Esophagus mucosa (tissue), 1 donor: ENCODE measurements at places on chromosomes 7 and 10.

GRCh38 chr10:82411416-82411815 lies 536.4 kb downstream of the NRG3 start:
- no peak for ATAC-seq

- no peak for ATAC-seq
Measured at GRCh38 chr7:101418694-101419093, 56.0 kb downstream of the COL26A1 start.

DNA sequence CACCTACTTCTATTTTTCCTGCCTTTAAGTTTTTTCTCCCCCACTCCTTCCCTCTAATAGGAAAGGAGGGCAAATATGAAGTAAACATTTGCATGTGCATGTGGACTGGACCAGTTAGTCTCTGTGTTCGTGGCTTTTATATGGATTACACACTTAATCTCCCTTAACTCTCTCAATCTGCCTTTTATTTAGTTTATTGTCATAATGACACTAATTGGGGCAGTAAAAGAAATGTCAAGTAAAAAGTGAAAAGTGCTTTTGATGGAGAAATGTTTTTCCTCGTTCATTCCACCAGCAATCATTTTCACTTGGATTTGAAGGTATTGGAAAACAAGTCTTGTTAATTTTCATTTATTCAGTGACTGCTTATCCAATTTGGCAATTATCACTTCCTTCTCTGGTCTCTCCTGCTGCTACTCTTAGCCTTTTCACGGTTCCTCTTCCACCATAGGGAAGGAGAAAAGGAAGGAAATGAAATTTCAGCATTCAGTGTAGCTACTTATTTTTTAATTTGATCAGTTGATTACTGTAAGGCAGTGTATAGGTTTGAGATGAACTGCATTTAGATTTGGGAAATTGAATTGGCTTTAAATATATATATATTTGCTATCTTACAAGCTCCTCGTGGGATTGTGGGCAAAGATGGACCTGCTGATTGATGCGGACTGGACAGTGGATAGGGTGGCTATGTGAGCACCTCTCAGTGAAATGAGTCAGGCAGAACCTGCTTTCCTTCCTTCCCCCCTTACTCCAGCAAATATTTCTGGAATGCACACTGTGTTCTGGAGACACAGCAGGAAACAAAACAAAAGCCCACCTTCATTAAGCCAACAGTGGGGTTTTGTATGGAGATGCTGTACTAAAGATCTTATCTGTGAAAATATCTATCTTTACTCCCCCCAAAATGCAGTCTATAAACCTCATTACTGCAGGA lies 77.5 kb downstream of the LRRC4 start:
- ATAC-seq: no peak

DNA sequence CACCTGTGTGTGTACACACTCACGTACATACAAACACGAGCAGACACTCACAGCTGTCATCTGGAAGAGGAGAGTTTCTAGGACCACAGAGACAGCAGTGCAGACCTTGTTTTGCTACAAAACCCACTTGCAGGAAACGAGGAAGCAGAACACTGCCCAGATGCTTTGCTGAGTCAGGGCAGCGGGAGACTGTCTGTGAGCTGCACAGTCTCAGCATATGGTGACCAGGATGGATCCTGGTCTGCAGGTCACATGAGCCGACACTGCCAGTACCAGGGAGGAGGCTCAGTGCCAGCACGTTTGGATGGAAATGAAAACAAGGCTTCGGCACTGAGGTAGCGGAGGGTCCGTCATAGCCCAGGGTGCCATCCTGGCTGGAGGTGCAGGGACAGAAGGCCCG lies 117.6 kb upstream of the DPP6 start:
- no peak for ATAC-seq

GRCh38 chr10:9198611-9199010 lies 1144.1 kb downstream of the GATA3 start:
- no peak for ATAC-seq

GRCh38 chr7:157903710-157904109 lies 566.9 kb downstream of the DNAJB6 start:
- no peak for ATAC-seq

DNA sequence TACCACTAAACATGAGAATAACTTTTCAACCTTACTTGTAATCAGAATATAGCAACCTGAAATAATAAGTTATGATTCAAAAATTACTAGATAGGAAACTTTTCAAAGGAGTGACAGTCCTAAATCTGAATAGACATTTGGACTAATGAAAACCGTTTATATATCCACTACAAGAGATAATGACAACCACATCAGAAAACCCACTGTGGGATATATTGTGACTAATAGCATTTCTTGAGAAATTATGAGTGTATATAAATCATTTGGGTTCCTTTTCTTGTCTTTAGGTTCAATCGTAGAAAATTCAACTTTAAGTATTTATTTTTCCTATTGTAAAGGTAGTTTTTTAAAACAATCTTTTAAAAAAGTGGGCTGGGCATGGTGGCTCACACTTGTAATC lies 170.2 kb upstream of the PRSS58 start:
- no peak for ATAC-seq

DNA sequence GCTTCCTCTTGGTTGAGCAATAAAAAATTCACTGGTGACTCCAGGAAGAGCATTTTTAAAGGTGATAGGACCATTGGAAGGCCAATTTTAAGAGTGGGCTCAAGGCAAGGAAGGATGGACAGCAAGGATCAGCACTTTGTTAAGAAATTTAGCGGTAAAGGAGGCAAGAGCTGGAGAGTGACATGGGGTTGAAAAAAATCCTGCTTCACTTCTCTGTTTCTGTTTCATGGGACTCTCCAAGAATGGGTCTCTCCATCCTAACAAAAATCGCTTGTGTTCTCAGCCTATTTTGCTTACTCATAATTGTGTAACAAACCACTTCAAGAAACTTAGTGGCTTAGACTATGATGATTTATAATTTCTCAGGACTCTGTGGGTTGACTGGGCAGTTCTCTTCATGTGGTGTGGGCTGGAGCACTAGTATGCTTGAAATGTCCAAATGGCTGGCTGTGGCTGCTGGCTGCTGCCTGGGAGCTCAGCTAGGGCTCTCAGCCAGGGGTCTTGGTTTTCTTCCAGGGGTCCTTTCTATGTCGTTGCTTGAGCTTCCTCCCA lies 59.8 kb upstream of the ZNRF2 start:
- peak; percentile 56 for ATAC-seq

DNA sequence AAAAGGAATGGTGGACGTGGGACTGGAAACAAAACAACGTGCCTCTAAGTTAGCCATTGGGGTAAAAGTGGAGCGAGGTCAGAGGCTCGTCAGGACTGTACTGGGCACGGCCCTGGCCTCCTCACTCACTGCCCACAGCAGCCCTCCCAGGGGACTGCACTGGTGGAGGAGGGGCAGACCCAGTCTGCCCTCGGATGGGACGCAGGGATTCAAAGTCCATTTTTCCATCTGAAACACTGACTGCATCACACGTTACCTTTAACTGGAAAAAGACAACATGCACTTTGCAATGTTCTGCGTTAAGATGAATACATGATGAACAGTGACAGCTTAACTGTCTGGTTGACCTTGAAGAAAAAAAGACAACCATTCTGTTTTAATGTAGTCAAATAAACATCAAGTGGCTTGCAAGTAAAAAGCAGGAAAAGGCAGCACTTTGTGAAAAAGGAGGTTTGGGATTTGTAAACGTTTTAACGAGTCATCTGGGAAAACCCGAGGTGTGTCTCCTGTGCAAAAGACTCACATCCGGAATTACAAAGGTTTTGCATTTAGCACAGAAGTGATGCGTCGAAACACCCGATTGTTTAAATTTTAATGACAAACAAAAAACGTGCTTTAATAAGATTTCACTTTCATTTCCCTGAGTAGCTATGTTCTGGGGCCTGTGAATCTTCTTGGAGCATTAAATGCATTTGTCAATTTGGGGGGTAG lies 18.8 kb downstream of the KLF6 start:
- no peak for ATAC-seq
